ENCODE measurements at places on chromosomes 7 and 10. TPM values are rescaled to one million over a fixed set of nuclear protein-coding genes. Genes with fewer than 3 reads are reported as not detected.

DNA sequence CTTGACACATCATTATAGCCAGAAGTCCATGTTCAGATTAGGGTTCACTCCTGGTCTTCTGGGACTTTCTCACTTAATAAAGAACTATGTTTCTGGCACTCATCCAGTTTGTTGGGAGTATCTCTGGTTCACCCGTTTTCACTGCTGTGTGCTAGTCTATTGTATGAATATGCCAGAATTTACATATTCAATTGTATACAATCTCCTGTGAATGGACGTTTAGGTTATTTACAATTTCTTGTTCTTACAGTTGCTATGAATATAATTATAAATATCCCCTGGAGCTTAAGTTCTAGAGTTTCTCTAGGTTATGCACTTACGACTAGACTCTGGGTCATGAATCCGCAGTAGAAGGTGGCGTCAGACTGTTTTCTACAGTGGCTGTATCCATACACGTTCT is 20.0 kb upstream of the RBM33 start:
- DNase-seq, result no peak

DNA sequence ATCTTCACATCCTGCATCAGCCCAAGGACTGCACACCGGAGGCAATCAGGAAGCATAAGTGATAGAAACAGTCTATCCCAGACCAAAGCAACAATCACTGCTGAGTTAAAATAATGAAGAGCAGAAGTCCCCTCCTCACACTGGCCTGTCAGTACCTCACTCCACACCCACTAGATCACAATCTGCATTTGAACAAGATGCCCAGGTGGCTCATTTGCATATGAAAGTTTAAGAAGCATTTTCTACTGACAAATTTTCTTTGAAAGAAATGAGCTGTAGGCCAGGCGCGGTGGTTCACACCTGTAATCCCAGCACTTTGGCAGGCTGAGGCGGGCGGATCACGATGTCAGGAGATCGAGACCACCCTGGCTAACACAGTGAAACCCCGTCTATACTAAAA is 77.4 kb downstream of the CUL2 start:
- DNase-seq, result no peak

DNA sequence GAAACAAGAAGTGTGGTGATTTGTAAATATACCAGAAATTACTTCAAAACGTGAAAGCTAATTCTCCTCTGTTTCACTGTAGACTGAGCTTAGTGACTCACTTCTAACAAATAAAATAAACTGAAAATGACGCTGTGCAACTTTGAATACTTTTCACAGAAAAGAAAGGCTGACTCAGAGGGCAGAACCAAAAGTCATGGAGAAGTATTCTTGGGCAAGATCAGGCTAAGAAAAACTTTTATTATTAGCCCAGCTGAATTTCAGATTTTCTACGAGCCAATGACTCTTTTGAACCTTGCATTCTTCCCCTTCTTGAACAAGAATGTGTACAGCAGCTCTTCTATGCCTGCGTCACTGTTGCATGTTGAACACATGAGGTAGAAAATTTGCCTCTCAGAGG is 527.3 kb upstream of the GHITM start:
- no peak for DNase-seq

- DNase-seq, result no peak
Observed at GRCh38 chr10:113411456-113411855, 141.4 kb upstream of the HABP2 start.

DNA sequence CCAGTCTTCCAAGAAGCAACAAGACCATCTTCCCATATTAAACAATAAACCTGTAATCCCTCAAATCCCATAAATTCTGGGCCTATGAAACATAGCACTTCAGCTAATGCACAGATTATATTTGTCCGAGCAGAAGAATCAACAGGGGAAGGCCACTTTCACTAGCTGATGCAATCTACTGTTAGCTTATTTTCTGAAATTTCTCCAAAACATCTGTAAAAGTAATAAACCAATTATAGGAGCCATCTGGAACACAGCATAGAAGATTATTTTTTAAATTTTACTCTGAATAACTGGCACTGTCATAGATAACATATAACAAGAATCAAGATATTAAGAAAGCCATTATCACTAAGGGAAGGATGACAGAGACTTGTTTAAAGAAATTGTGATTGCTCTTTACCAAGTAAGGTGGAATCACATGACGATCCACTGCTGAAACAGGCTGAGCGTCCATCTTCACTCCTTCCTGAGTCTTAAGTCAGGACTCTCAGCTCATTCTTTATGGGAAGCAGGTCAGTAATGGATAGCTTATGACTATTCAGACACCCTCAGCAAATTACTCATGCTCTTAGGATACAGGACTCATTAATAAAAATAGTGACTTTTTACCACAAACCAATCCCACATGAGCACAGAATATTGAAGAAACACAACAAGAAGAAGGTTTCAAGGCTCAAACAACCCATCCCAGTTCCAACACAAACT is 719.5 kb downstream of the XPNPEP1 start:
- DNase-seq, result no peak

DNA sequence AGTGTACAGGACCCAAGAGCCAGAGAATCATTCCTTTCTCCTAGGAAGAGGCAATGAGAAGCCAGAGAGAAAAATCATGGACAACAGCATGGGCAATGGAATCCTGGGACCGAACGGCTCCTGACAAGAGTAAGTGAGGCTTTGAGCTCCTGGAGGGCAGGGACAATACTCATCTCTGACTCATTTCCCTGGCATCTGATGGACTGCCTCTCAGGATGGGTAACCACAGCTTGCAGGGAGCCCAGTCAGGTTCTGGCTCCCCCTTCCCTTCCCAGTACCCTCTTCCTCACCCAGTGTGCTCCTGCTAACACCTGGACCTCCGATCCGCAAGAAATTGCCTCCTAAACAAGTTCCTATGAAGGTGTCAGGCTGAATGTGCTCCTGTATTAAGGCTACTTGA is 51.2 kb upstream of the SORCS3 start:
- no peak for DNase-seq

- DNase-seq, result no peak
Observed at GRCh38 chr7:2066251-2066919, 166.4 kb downstream of the MAD1L1 start.

- DNase-seq, result no peak
Observed at GRCh38 chr7:29518616-29519015, 45.0 kb upstream of the PRR15 start.

DNA sequence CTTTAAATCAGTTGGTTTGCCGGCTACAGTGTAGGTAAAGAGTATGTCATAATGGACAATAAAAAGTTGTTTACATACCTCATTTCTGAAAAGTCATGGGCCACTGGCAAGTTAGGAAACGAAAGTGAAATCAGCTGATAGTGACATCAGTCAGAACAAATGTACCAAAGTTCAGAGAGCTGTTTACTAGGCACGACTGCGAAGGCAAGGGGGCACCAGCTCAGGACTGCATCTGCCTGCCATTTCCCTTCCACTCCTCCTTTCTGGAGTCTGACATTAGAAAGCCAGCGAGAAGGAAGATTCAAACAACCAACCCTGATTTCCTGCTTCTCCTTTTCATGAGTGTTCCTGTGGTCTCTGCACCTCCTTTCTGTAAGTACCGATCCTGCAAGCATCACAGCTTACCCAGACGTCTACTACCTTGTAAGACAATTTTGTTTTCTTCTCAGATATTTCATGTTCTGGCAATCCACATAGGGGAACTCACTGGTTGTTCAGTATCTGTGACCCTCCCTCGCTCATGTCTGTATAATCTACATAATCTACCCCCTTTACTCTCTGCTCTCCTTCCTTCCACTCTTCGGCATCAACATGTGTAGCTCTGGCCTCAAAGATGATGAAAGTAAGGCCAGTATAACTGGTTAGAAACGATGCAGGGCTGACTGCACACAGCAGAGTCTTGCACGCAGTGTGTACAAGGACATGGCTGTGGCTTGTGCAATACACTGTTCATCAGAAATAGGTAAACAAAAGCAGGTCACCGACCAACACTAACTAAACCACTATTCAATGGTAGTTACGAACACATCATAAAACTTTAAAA is at the start of gene TMEM140:
Gene TMEM140 (plus strand): TSS at position 174 of the 823 bp plus-strand sequence. CDS start 16,370 bp downstream, outside the sequence.
- peak; percentile 54 for DNase-seq

DNA sequence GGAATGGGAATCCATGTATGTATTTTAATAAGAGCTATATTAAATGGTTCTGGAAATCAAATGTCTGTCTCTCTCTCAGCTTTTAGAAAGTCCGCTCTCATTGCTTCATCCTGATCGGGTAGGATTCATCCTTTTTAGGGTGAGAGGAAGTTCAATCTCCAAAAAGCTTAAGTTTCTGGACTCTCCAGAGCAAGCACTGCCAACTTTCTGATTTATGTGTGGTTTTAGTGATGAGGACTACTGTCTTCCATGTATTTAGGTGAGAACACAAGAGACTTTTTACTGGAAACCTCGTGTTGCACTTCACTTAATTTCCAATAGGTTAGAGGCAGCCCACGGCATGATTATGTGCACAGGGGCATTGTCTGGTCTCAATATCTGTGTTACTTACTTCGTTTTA is 267.9 kb downstream of the SUGCT start:
- no peak for DNase-seq

GRCh38 chr7:86747698-86748097 is 104.0 kb downstream of the GRM3 start:
- DNase-seq, result no peak

GRCh38 chr7:47464266-47464665 is 117.6 kb downstream of the TNS3 start:
- DNase-seq, result no peak

GRCh38 chr7:45578022-45578421 is 3.9 kb downstream of the ADCY1 start:
- no peak for DNase-seq

DNA sequence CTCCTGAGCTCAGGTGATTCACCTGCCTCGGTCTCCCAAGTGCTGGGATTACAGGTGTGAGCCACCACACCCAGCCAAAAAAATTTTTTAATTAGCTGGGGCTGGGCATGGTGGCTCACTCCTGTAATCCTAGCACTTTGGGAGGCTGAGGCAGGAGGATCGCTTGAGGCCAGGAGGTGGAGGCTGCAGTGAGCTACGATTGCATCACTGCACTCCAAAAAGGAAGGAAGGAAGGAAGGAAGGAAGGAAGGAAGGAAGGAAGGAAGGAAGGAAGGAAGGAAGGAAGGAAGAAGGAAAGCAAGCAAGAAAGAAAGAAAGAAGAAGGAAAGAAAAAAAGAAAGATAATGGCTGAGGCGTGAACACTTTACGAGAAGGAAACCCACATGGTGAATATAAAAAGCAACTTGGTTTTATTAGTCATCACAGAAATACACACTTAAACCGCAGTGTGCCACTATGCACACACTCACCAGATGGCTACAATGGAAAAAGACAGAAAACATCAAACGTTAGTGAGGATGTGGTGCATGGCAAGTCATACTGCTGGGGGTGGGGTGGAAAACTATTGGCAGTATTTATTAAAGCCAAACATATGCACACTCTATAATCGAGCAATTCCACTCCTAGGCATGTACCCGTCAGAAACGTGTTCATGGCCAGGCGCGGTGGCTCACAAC is 4.4 kb upstream of the CCL26 start:
- DNase-seq, result no peak

DNA sequence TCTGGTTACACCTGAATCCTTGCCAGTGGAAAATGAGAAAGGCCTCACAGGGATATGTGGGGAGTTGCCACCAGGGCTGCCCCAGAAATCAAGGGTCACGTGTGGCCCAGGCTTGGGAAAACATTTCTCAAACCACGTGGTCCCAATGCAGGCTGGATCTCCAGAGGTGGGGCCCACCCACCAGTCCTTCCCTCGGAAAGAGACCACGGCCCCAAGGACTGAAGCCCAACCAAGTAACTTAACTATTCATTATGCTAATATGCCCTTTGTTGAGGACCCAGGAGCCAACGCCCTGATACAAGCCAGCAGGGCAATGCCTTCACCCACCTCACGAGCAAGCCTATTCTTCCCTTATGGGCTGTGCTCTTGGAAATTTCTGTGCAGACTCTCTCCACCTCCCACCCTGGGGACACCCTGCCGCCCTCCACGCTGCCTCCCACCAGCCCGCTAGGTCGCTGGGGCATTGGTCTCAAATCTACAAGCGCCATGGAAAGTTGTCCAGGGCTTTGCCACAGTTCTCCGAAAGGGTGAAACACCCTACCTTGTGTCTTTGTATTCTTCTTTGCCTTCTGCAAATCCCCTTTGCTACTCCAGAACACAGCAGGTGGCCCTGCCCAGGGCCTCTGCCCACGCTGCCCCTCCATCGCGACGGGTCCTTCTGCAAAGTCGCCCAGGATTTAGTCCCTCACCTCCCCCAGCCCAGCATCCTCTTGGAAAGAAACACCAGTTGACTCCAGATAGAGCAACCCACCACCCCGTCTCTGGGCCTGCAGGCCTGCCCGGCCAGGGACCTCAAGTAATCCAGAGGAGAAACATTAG is 8.8 kb downstream of the TNS3 start:
- no peak for DNase-seq

GRCh38 chr10:29542723-29543122 is 92.0 kb downstream of the SVIL start:
- DNase-seq, result no peak

DNA sequence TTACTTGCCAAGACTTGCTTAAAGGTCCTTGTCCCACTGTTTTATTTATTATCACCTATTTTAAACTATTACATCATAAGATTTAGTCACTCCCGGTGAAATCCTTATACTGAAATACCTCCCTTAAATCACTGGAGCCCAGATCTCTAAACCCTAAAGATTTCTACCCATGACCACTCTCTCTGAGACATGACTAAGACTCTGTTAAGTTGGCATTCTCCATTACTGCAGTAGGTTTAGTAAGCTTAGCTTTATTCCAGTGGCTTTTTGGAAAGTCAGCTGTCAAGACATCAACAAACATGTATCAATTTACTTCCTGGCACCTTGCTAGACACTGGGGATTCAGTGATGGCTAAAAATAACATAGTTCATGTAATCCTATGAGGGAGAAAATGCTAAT is 874.2 kb downstream of the KCNMA1 start:
- DNase-seq, result no peak

GRCh38 chr10:30285970-30286369 is 63.1 kb downstream of the MTPAP start:
- no peak for DNase-seq

DNA sequence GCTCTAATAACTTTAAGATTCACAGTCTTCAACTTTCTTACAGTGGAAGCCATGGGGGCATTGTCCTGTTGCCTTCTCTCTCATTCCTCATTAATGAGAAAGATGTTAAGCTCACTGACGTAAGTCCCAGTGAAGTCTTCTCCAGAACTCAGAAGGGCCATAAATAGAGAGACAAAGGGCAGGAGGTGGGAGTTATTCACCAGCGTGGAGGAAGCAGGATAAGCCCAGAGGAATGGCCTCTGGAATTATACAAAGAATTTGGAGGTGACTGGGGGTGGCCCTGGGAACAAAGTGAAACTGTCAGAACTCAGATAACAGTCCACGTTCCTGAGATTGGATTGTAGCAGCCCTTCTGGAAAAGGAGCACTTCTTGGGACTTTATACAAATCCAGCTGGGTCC is 52.4 kb downstream of the SORBS1 start:
- peak; percentile 22 for DNase-seq

- no peak for DNase-seq
Observed at GRCh38 chr7:151776446-151776845, 100.5 kb downstream of the PRKAG2 start.

EFCAB10 gene
- not detected for total RNA-seq

OR9A4 gene
- not detected for total RNA-seq

STRIP2 gene
- total RNA-seq, result 6.6 TPM

TAF6 gene
- total RNA-seq, result 40.4 TPM

CCDC146 gene
- 0.53 TPM for total RNA-seq
